ENCODE measurements at places on chromosomes 6 and 20.

DNA sequence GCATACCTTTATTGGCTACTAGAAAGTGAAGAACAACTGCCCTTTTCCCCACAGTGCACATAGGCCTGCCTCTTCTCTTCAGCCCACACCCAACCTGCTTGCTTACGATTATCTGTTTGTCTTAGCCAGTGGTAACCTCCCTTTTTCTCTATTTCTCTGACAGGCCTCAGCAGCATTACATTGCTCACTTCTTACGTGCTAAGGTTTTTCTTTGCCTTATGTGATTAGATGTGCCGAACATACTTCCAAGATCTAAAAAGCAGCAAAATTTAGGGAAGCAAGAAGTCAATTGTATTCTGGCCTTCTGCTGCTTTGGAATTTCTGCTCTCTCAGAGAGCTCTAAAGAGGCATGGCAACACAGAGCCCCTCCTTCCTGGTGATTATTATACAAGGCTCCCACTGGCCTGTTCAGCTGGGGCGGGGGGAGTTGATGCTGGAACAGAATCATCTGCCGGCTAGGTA, 7.0 kb downstream of the B4GALT5 start:
- DNase-seq: no peak

DNA sequence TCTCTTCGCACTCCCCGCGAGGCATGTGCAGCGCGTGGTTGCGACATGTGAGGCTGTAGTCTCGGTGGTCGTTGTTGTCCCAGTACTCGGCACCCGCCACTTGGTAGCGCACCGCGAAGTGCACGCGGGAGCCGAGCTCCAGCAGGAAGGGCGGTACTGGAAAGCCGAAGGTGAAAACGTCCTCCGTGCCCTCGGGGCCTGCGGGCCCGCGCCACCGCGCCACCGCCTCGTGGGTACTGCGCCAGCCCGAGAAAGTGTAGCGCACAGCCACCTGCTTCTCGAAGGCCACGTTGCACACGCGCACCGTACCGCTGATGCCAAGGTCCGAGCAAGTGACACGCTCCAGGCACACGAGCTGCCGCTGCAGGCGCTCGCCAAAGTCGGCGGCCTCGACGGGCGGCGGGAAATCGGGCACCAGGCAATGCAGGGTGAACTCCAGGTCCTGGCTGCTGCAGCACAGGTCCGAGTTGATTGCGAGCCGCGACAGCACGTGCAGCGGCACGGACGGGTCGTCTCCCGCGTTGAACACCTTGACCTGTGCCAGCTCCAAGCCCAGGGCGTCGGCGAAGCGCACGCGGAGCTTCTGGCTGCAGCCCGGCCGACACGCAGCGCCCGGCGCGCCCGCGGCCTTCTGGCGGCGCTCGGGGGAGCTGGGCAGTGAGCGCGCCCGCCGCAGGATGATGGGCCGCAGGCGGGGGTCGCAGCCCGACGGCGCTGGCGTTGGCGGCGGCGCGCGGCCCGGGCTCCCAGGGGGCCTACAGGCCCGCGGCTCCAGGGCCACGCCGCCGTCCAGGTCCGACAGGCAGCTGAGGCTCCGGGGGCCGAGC, 840 bp downstream of the PPP1R3D start:
- no peak for DNase-seq

GRCh38 chr20:58538752-58539151, 23.6 kb upstream of the APCDD1L start:
- no peak for DNase-seq

GRCh38 chr6:6512711-6513110, 75.8 kb upstream of the LY86 start:
- DNase-seq: no peak

GRCh38 chr6:126153661-126154060, 167.3 kb downstream of the TRMT11 start:
- DNase-seq: peak; percentile 67

GRCh38 chr6:166554316-166554715, 32.2 kb downstream of the RAMACL start:
- peak; percentile 52 for DNase-seq

GRCh38 chr6:37696841-37697662, 631 bp downstream of the MDGA1 start:
- no peak for DNase-seq

- peak; percentile 95 for DNase-seq
Observed at GRCh38 chr6:169386411-169387057, 132.9 kb upstream of the THBS2 start.

GRCh38 chr6:140269591-140270165, 895.2 kb upstream of the CITED2 start:
- DNase-seq: no peak

DNA sequence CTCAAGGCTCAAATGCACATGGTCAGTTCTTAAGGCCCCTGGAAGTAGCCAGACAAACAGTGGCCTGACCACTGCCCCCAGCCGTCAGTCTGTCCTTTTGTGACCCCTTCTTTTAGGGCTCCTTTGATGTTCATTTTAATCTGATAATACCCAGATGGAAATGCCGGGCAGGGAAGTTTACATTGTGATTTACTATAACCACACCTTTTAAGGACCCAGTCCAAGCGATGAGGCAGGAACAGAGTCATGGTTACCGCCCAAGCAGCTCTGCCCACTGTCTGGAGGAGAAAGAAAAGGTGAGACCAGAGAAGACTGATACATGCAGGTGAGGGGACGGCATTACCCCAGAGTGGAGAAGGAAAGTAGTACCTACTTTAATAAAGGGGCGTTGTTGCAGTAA, 110.6 kb downstream of the PLEKHG1 start:
- no peak for DNase-seq

GRCh38 chr6:33164665-33165373, 27.4 kb downstream of the COL11A2 start:
- DNase-seq: no peak

DNA sequence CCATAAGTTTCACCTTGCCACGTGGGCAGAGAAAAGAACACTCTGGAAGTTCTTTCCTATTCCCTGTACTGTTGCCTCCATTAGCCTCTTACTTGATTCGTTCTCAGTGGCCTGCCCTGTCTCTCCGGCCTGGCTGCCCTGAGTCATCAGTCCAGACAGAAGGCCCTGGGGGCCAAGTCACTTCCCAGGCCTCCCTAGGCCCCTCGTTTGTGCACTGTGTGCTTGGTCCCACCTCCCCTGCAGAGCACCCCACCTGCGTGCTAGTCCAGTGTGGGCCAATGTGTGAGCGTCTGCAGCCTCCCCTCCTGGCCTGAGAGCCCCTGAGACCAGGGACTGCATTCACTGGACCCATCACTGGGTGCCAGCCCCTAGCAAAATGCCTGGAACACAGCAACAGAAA, 191.2 kb upstream of the RREB1 start:
- no peak for DNase-seq

- no peak for DNase-seq
Observed at GRCh38 chr20:38034961-38035360, 1.4 kb downstream of the RPRD1B start.

DNA sequence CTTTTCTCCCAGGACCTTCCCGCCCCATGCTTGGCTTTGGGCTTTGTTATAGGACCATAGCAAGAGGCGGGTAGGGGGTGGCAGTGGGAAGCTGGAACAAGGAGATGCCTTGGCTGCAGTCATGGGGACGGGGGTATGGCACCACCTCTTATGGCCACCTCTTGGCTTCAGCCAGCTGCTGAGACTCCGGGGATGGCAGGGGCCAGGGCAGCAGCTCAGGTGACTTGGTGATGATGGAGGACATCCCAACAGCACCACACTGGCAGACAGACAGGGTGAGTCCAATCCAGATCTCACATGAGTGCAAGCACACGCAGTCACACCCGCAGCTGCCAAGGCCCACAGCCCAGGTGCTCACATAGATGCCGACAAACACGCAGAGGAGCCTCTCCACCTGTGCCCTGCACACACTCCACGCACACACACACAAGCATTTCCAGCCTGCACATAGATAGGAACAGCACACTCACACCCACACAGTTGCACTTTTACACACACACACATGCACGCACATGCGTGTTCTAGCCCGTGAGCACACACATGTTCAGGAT, 6.2 kb downstream of the NOL4L start:
- DNase-seq: no peak

DNA sequence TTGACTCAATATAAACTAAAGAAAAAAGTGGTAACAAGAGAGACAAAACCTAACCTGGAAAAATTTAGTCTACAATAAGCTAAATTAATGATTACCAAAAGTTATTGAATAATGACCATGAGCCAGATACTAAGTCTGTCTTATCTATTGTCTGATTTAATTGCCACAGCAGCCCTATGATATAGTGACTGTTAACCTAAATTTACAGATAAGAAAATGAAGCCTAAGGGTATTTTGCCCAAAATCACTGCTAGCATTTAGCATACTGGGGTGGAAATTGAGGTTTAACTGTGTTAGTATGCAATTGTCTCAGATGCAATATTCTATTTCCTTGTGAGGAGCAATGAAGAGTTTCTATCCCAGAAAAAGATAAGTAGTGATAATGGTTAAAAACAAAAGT, 361.0 kb upstream of the EYS start:
- DNase-seq: no peak

GRCh38 chr6:167292301-167293087, 1.4 kb downstream of the UNC93A start:
- DNase-seq: no peak

DNA sequence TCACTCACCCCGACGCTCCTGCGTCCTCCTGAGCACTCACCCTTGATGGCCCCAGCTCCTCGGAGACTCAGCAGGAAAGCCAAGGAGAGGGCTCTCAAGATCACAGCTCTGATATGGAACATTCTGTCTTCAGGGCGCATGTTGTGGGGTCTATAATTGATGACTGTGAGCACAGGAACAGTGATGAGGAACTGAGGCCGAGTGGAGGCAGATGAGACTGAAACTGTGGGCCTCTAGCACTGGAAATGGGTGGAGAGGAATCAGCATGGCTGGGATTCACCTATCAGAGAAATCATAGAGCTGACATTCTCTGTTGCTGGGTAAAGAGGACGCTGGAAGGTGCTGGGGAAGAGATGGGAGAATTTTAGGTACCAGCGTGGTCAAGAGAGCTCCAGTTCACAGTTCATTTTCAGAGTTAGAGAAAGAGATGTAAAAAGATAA, at the start of gene HLA-DPA1:
Gene HLA-DPA1 (minus strand): TSS at position 219 of the 441 bp plus-strand sequence.
- no peak for DNase-seq

- no peak for DNase-seq
Observed at GRCh38 chr20:63556873-63557478, 3.0 kb downstream of the FNDC11 start.

DNA sequence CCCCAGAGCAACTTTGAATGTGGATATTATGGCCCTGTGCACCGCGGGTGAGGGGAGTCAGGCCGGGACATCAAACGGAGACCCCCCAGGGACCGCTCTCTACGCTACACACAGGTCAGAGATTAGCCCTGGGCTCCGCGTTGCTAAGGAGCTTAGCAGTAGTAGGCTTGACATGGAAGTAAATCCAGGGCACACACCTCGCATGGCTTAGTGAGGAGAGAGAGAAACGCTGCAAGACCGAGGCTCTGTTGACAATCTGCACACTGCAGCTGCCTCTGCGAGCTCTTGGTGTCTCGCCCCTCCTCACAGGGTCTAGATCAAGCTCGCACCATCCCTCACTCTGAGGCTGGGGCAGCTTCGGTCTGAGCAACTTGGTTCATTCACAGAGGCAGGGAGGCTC, 116.1 kb upstream of the CDH4 start:
- no peak for DNase-seq

GRCh38 chr20:13037727-13038126, 29.0 kb downstream of the SPTLC3 start:
- peak; percentile 33 for DNase-seq

- DNase-seq: peak; percentile 72
Observed at GRCh38 chr6:12137480-12137879, 125.4 kb downstream of the HIVEP1 start.

GRCh38 chr6:12760911-12761310, 44.3 kb downstream of the PHACTR1 start:
- no peak for DNase-seq

GRCh38 chr6:52333840-52334200, 28.1 kb upstream of the PAQR8 start:
- DNase-seq: no peak

DNA sequence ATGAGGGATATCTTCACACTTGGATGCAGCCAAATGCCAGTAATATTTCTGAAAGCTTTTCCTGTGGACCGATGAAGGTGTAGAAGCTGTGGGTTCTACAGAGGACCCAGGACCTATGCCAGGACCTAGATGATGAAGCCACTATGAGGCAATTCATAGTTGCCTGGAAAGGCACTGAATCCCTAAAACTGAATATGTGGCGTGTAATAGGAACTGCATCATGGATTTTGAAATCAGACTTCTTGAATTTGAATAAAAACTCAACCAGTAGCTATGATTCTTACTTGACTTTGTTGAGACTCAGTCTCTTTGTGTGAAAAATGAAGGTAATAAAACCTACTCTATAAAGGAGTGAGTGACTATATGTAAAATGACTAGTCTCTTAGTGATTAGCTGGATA, 89.9 kb upstream of the SGK1 start:
- no peak for DNase-seq

DNA sequence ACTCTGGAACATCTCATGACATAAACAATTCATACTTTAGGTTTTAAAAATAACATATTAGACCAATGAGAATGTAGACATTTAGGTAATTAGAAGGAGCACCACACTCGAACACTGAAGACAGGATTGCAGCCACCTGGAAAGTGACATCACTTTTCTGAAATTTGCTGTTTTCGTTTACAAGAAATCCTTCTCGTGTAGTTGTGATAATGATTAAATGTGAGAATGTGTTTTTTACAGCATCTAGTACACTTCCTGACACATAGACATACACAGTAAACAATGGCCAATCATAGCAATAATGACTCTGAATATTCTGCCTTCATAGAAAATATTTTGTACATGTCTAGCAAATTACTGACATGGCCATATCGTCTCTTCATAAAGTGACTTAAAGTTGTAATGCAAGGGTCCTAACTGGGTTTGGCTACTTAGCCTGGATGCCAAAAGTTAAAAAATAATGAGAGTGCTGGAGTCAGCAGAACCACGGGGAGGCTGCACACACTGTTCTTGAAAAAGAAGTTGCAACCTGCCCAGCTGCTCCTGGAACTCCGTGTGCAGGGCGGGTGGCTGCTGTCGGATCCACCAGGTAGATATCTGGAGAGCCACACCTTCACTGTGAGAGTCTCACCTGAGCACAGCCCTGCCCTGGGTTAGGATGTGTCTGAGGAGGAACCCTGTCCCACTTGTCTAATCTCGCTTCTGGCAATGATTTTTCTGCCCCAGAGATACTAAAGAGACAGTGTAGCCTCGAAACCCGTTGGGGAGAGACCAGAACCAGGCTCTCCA, 212.9 kb downstream of the QKI start:
- DNase-seq: no peak

GRCh38 chr6:62272114-62272513, 13.9 kb downstream of the KHDRBS2 start:
- DNase-seq: no peak

GRCh38 chr20:35490736-35491181, 35.4 kb downstream of the CEP250 start:
- no peak for DNase-seq
